ENCODE measurements at places on chromosomes 3 and 15.
A peak's percentile ranks its signal among the peaks of the same experiment; 100 is the strongest.

DNA sequence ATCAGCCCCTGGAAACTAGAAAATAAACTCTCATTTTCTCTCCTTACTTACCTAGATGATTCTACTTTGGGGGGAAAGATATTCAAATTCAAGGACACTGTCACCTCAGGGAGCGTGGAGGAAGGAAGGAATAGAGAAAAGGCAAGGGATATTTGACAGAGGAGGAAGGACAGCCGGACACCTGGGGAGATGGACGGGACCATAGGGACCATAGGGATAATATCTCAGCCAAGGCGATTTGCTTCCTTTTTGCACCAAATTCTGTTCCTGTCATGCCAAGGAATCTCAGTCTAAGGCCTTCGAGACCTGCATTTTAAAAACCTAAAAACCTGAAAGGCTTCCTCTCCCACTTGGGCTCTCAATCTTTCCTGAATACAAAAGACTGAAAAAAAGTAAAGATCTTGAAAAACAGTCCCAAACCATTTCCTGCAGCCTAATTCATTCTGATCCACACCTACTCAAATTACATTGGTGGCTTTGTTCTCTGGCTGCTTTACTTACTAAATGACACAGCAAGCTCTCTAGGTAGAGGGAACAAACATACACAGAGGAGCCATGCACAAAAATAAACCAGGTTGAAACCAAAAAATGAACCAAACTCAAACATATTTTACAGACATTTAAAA, 73.9 kb upstream of the SLC24A5 start:
- no peak for DNase-seq

DNA sequence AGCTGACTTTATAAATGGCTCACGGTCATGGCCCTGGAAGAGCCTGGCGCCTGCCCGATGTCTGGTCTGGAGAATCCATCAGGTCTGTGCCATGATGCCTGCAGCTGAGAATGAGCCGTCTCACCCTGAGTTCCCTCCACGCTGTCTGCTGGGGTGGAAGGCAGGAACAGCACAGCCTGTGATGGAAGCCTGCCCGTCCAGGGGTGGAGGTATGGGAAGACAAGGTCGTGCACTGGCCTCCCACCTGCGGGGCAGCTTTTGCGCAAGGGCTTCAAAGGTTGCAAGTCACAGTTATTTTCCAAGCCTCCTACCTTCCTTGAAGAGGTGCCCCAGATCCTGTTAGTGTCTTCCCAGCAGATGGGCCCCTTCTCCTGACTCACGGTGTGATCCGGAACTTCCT, 275.5 kb downstream of the FAM43A start:
- DNase-seq = no peak

- no peak for DNase-seq
Measured at GRCh38 chr3:123971406-123971805, 10.4 kb upstream of the CCDC14 start.

GRCh38 chr3:62559831-62560445, 186.6 kb upstream of the FEZF2 start:
- DNase-seq = no peak

DNA sequence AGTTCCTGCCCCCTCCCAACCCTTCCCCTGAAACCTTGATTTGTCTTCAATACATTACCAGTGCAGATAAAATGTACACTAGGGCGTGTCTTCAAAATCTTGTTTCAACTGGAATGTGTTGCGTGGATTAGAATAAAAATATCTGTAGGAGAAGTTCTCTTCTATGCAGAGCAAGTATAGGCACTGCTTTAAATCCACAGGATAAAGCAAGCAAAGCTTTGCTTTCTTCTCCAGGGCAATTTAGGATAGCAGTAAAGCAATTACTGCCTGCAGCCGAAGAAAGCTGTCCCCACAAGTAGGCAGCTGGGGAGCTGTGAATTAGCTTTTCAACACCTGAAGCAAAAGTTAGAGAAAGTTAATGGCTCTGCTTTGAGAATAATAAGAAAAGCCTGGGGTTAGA, 329.7 kb upstream of the KCNMB2 start:
- no peak for DNase-seq

DNA sequence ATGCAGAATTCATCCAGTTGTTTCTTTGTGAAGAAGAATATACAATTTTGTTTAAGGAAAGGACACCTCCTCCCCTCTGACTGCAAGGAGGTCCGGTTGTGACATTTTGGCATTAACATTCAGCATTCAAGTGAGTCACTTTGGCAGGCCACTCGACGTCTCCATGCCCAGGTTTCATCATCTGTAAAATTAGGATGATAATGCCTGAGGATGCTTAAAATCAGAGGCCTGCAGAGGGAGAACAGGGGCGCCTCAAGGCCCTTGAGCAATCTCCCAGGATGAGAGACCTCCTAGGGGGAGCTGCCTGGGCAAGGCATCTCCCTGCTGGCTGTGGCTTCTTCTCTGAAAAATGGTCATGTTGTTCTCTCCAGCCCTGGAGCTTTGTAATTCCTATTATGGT, 236.0 kb downstream of the CACNA2D3 start:
- no peak for DNase-seq

DNA sequence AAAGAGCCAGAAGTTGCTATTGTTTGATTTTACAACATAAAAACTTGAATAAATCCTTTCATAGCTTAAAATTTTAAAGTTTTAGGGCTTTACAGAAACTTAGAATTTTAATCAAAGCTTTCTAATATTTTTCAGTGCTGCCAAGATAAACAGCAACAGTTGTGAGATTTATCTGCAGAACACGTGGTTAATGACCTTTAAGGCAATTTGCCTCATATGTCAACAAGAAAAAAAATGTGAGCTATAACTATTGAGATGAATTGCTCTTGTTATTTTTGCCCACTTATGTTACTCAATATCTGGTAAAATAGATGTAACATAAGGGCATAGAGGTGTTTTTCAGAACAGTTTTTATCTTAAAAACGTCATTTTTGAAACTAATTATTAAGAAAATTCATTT, 96.7 kb upstream of the NECTIN3 start:
- DNase-seq = no peak

DNA sequence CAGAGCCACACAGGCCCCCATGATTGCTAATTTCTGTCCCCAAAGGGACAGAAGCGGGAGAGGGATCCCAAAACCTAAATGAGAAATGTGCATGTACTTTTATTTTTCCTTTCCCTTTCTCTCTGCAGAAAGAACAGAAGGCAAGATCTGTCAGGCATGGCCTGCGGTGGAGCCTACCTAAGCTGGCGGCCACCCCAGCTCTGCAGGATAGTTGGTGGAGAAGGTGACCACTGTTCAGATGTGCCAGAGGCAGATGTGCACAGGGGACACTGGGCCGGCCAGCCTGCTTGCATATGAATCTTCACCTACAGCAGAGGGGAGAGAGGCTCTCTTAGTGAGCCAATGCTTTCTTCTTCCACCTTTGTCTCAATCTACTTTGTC, 2.1 kb upstream of the AMOTL2 start:
- no peak for DNase-seq

GRCh38 chr3:85303156-85303555, 344.4 kb downstream of the CADM2 start:
- no peak for DNase-seq

DNA sequence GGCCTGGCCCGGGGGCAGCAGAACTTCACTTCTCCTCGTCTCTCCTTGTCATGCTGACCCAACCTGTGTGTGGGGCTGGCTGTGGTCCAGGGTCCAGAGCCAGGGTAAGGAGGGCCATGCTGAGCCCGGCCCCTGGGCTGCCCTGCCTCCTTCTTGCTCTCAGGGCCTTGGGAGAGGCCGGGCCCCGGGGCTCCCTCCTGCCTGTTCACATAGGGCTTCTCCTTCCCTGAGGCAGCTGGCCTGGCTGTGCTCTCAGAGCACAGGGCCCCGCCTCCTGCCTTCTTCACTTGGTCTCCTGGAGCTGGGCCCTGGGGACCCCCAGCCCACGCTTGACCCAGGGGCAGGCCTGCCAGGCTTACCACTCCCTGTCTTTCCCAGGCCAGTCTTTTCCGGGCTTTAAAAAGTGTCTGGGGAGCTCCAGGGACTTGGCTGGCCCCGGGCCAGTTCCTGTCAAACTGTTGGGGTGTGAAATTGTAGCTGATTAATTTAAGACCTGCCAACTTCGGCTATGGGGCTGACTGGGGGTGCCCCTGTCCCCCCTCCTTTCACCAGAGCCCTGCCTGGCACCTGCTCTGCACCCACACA, 11.8 kb downstream of the PLXNA1 start:
- DNase-seq = no peak

DNA sequence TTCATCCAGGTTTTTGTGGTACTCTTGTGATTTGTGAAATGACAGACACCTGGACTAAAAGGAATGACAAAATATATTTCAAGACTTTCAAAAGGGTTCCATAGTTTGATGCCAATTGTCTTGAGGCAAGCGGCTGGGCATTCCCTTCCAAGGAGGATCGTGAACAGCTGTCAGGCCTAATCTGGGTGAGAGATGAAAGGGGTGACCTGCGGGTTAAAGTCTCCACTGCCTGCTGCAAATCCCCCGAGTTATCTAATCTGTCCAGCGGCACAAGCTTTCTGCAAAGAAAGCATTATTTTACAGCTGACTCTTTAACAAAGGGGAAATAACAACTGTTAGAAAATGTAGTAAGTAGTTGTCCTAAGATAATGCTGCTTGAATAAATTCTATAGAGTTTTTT, 128.7 kb upstream of the MB21D2 start:
- DNase-seq = no peak

DNA sequence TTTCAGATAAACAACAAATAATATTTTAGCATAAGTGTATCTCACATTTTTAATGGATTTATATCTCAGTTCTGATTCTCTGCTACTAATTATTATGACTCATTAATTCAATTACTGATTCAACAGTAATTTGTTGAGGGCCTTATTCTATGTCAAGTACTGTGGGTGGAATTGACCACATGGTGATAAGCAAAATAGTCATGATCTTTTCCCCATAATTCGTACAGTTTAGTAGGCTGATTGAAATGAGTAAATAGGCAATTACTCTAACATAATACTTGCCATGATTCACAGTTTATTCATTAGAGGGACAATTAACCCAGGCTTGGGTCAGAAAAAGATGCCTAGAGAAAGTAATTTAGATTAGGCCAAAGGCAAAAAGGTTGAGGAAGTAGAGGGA, 60.9 kb upstream of the SLC4A7 start:
- no peak for DNase-seq

DNA sequence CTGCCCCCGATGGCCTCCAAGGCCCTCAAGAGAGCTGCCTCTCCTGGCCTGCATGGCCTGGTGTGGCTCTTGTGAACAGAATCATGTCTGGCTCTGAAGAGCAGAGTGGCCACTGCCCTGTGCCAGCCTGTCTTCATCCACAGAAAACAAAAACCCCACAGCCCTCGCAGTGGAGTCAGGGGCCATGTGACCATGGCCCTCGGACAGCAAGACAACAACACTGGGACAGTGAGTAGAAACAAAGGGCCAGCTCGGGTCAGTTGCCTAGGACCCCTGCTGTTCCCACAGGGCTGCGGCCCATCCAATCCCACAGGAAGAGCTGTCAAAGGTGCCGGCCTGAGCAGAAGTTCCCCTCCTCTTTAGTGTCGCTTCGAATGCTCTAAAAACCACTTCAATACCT, 72.5 kb downstream of the UMPS start:
- no peak for DNase-seq

GRCh38 chr3:182238126-182238525, 526.4 kb downstream of the SOX2 start:
- no peak for DNase-seq

- DNase-seq = no peak
Measured at GRCh38 chr15:42933886-42934667, 13.5 kb upstream of the TTBK2 start.

DNA sequence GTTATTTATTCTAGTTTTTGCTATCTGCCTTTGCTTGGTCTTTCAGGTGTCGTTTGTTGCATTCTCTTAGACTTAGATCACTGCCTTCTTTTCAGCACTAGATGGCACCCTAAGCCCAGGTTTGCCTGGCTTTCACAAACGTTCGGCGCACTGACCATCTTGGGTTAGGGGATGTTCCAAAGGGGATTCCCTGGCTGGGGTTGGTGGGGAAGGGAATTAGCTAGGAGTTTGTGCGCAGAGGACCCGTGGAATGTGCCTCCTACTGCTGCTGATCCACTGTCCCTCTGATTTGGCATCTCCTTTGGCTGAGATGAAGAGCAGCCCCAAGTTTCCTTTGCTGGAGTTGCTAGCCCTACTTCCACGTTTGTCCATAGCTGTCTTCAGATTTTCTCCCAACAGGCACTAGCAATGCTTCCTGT, 33.9 kb downstream of the PFN2 start:
- DNase-seq = peak; percentile 51

DNA sequence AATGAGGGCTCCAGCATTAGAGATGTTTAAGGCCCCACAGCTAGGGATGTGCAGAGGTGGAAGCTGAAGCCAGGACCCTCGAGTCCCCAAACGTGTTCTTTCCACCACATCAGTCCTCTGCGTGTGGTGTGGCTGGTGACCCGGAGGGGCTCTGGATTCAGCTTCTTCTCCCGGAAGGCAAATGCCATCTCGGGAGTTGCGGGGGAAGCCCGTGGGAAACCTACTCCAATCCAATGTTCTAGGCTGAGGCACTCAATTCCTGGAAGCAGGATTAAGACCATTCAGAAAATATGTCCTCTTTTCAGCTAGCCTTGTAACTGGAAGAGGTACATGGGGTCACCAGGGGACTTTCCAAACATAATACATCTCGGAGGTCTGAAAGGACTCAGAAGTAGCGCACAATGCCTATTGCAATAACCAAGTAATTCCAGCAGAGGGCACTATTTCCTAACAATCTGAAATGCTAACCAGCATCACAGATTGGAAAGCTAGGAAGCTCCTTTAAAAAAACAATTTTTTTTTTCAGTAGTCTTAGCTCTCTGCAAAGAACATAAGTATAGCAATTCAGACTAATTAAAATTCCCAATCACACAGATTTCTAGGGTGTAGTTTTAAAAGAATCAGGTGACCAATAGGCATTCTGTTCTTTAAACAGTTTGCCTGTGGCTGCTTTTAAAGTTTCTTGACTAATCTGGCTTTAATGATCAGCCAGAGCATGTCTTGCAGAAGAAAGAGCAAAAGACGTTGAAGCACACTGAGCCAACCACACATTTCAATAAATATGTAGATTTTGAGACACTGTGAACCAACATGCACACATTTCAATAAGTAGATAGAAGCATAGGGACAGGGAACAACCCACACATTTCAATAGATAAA, 36.1 kb downstream of the BNC1 start:
- DNase-seq = peak; percentile 62

- no peak for DNase-seq
Measured at GRCh38 chr15:40040770-40041169, 1.8 kb upstream of the SRP14 start.

DNA sequence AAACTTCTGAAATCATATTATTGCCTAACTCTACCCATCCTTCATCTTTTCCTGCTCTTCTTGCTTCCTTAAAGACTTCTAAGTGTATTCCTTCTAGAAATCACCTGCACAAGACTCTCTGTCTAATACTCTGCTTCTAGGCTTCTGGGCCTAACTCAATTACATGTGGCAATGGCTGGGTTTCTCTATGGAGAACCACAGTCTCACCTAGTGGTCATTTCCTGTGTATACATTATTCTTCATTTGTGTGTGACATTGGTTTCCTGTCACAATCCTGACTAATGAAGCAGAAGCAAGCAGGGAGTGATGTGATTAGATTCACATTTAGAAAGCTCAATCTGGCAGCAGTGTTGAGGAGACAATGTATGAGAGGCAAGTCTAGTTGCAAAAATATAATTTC, 16.9 kb upstream of the CLDN1 start:
- DNase-seq = peak; percentile 10
